Activated naive CD4-positive, alpha-beta T cell (primary cell): ENCODE measurements at places on chromosomes 2 and 18.

- DNase-seq, result no peak
These were observed 191.1 kb downstream of the STK39 start for GRCh38 chr2:168056242-168056787.

DNA sequence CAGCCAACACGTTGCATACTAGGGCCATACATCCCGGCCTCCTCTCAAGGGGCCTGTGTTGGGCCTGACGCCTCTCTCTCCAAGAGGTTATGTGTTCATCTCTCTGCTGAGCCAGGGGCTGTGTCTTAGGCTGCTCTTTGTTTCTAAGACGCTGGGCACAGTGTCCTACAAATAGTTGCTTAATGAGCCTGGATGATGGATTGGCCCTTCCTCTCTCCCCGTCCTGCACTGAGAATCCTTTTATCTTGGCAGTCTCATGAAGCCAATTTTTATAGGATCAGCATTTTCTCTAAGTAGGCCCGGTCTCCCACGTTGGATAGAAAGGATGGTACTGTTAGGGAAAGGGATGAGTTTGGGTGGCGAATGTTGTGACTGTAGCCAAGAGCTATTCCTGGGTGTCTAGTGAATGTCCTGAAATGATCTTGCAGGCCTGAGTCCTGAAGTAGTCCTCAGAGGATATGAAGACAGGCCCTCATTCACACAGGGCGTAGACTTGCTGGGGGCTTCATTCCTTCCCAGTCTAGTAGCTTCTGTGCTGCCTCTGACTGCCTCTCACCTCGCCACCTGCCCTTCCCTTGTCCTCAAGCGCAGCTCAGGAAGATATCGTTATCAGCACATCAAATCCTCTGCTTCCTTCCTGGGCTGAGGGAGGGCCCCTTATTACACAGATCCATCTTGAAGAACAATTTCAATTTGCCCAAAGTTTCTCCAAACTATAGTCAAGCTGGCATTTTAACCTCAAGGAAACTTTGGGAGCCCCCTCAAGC lies 8.8 kb downstream of the LBH start:
- no peak for DNase-seq

DNA sequence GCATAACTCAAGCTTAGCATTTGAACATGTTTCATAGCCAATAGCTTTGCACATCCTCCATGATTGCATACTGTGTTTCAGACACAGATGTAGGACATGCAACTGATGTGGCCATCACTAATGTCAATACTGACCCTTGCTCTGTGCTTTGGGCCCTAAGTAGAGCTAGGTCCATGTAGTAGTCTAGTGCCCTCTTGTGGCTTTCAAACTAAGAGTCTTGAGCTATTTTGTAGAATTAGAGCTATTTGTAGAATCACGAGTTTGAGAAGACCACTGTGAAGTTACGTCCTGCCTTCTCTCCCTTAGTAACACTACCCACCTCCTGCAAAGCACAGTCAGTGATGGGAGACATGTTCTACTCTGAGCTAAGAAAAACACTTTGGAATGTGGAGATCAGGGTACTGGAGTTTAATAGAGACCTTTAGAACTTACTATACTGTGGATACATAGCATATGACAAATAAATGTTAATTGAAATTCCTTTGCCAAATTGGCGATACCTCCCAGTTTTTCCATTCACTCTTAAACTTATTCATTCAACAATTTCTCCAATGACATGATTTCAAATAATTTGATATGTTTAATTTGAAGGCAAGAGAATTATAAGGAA lies 306.5 kb upstream of the TNP1 start:
- DNase-seq, result no peak

GRCh38 chr18:36396190-36396589 lies 98.7 kb downstream of the FHOD3 start:
- DNase-seq, result no peak

- DNase-seq, result no peak
These were observed 152.5 kb upstream of the AQP4 start for GRCh38 chr18:27017901-27018500.

DNA sequence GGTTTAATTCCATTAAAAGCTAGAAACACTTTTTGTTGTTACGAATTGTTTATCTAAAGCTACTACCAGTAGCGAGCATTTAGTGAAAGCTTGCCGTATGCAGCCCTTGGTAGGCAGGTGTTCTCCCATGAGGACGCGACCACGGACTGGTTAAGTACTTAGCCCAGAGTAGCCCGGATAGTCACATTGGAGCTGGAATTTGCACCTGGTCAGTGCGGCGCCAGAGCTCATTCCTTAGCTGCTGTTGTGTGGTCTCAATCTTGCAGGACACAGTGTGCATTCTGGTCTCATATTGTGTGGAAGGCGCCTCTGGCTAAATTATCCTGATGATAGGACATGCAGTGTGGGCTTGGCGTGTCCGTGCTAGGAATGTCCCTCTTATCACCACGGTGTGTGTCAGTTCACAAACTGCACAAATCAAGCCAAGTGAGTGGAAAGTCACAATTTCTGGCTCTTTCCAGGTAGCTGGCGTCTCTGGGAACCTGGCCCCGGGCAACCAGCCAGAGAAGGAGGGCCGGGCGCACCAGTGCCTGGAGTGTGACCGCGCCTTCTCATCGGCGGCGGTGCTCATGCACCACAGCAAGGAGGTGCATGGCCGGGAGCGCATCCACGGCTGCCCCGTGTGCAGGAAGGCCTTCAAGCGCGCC lies 133.3 kb downstream of the ZNF236 start:
- DNase-seq, result no peak

GRCh38 chr2:209424781-209425470 lies 1.1 kb downstream of the MAP2 start:
- DNase-seq, result no peak

DNA sequence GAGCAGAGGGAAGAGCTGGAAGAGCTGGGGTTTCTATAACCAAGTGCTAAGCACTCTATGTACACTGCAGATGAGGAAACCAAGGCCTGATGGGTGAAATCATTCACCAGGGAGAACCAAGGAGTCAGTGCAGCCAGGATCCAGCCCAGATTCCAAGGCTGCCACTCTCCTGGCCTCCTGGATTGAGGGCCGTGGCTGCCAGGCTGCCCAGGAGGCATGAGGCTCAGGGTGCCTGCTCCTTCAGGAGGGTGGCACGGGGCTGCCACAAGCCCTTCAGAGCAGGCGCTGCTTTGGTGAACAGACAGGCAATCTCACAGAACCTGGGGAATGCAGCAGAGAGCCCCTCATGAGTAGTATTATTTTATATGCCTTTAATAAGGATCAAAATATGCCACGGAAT lies 293.7 kb upstream of the HDAC4 start:
- DNase-seq, result no peak

GRCh38 chr2:195367809-195368208 lies 289.2 kb upstream of the SLC39A10 start:
- DNase-seq, result no peak

GRCh38 chr2:38534746-38535403 lies 67.9 kb downstream of the HNRNPLL start:
- no peak for DNase-seq

DNA sequence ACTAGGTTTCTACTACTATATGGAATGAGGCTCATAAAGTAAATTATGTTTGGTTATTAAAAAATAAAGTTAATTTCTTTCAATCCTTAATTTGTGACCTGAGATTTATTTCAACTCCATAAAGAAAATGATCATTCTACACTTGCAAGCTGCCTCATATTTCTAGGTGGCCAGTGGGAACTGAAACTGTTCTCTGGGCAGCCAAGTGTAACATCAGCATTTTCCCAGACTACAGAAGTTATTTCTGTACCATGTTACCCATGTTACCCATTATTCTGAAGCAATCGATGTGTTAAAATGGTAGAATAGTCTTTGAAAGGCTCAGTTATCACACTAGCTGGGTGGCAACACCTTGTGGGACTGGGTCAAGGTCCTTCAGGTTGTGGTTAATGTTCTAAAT lies 139.3 kb upstream of the FBXO11 start:
- no peak for DNase-seq

GRCh38 chr2:45192991-45193390 lies 183.7 kb upstream of the SIX2 start:
- DNase-seq, result no peak

- DNase-seq, result no peak
These were observed 197.1 kb downstream of the LOXHD1 start for GRCh38 chr18:46459789-46460455.

- no peak for DNase-seq
These were observed 187.4 kb downstream of the LPIN1 start for GRCh38 chr2:11933854-11934253.

- no peak for DNase-seq
These were observed 144.7 kb downstream of the BABAM2 start for GRCh38 chr2:28035163-28035690.
